ENCODE measurements at places on chromosomes 6 and 20.

- DNase-seq: no peak
These were observed 35.3 kb upstream of the APCDD1L start for GRCh38 chr20:58550275-58551059.

DNA sequence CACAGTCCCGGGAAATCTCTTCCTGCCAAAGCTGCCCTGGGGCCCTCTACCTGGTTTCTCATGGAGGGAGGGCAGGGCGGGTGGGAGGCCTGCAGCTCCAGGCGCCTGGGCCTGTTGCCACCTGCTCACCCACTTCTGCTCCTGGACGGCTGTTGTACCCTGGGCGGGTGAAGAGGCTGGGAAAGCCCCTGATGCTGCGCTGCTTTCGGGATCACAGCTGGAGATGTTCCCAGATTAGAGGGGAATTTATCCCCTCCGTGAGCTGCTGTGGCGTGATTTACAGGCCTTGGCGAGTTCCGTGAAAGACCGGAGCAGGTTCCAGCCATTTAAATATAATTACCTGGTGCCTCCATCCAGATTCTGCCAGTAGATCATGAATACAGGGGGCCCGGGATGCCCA, 12.3 kb upstream of the VSTM2L start:
- no peak for DNase-seq

DNA sequence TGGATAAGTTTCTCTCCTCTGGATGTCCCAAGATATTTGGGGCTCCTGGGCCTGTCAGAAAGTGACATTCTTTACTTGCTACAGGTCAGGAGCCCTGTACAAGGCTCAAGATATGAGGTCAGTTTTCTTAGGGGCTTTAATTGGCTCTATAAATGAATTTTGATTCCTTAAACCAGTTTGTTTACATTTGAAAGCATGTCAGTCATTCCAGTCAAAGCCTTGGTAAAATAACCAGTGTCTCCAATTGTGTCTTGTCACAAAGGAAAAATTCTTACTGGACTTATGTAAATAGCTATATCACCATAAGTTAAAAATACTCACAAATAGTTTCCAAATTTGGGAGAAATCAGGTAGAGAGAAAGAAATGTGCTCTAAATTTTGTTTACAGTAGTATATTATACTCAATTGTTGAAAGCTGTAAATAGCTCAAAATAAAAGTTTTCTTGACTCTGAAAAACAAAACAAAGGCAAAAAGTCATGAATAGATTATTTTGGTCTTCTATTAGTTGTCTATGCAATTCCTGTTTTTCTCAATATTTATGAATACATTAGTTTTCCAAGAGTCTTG, 22.9 kb downstream of the RNF182 start:
- DNase-seq: no peak

DNA sequence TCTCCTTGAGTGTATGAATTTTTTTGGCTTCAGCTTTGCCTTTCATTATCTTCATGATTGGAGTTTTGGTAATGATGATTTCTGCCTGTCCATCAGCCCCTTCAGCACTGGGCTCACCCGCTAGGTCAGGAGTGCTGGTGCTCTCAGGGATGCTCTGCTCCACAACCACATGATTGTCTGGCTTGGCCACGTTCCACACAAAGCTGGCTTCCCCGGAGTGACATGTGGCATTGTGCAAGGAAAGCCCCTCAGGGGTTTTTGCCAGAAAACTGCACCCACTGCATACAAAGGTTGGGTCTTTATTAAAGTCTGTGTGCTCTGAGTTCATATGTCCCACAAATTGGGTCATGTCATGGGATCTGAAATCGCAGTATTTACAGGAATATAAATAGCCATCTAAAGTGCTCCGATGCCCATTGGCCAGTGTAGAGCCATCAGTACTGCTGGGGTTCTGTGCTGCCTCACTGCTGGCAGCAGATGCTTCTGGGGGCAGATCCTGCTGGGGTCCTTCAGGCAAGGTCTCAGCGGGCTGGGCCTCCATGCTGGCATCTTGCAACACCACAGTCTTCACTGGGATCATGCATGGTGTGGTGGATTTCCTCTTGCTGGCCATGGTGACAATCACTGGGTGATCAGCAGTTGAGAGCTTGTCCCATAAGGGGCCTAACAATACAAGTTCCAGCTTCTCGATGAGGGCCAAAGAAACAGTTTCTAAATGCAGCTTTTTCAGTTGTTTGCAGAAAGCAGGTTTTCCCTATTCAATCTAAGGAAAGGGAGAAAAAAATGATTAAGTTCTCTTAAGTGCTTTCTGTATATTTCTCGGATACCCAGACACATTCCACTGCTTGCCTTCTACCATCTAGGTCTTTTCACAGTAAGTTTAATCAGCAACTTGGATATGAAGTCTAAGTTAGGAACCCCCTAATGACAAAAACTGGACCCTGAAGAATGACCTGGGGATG, 67.2 kb downstream of the PLCG1 start:
- no peak for DNase-seq

- no peak for DNase-seq
These were observed 115.9 kb downstream of the FYN start for GRCh38 chr6:111757342-111757741.

DNA sequence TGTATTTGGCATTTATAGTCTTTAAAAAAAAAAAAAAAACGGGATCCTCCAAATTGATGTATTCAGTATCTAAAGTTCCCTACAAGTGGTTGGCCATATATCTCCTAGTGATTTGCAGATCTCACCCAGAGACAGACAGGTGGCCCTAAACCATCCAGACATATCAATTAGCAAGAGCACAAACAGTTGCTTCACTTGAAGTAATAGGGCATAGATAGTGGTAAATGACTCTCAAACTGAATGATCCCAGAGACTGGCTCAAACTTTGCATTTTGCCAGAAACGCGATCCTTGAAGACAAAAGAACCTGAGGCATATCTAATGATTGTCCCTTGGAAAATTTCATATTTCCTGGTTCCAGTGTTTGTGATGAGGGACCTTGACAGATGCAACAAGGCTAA, 54.6 kb downstream of the HMGCLL1 start:
- DNase-seq: no peak

DNA sequence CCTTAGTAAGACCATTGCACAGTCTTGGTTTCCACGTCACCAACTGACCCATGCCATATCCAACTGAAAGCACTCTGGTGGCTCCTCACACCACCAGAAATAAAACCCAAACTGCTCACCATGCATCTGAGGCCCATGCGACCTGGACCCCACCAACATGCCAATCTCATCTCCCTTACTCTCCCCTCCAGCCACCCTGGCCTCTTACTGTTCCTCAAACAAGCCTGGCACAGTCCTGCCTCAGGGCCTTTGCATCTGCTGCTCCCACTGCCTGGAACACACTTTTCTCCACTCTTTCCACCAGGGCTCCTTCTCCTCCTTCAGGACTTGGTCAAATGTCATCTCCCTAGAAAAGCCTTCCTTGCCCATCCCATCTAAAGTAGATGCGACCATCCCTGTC, 8.7 kb downstream of the PREX1 start:
- DNase-seq: no peak

- DNase-seq: no peak
These were observed 109.0 kb downstream of the GJA10 start for GRCh38 chr6:90003069-90003795.

GRCh38 chr6:122894791-122895190, 101.2 kb upstream of the CLVS2 start:
- no peak for DNase-seq

- DNase-seq: no peak
These were observed 42.3 kb upstream of the GRIK2 start for GRCh38 chr6:101351173-101351572.

DNA sequence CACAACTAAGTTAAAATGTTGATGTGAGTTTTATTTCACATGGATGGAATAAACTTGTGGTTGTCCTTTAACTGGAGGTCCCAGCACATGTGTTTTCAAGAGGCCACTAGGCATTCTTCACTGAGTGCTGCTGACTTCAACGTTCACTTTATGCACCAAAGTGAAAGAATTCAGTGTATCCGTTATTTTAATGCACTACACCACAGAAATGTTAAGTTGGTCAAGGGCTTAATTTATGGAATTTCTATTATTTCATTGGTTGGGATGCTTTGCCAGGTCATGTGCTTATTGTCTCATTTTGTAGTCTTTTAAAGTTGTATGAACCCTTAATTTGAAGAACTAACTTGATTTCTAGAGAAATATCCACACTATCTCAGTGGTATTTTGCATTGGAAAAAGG, 106.4 kb downstream of the PPP1R14C start:
- no peak for DNase-seq

GRCh38 chr20:26315054-26315453, 618.4 kb upstream of the ZNF337 start:
- no peak for DNase-seq

- DNase-seq: no peak
These were observed 130.5 kb downstream of the CEBPB start for GRCh38 chr20:50320901-50321796.

- no peak for DNase-seq
These were observed 32.8 kb upstream of the HBS1L start for GRCh38 chr6:135087403-135087802.

DNA sequence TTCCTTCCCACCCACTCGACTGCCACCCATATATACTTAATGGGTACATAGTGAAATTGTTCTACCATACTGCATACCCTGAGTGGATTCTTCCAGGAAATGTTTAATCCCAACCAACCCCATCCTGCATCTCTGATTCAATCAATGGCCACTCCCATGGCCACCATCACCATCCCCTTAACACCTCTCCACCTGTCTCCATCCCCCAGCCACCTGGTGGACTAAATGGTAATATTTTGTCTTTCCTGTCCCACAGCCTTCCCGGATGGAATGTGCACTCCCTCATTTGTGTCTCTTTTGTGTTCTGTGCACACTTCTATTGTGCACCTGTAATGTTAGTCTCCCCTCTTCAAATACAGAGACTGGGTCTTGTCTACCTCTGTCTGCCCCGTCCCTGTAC, 259.9 kb downstream of the ALDH8A1 start:
- DNase-seq: no peak

GRCh38 chr6:110814102-110815014, 911 bp downstream of the CDK19 start:
- DNase-seq: peak; percentile 73

GRCh38 chr6:134061440-134061839, 9.0 kb upstream of the SLC2A12 start:
- no peak for DNase-seq

DNA sequence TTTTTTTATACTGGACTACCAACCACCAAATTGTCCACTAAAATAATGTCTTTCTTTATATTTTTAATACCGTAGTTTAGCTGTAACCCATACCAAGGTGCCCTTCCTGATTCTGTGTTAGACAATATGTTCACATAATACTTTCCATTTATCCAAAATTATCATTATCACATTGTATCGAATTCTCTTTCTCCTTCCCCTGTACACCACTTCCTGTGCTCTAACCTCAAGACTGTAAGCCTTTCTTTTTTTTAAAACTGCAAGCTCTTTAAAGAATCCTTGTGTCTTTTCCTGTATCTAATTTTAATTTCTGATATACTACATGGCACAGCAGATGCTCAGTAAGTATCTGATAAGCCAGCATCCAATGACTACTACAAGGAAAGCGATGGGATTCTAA, 917.5 kb downstream of the EYS start:
- DNase-seq: no peak

GRCh38 chr6:106387875-106388274, 27.4 kb downstream of the CRYBG1 start:
- DNase-seq: no peak

DNA sequence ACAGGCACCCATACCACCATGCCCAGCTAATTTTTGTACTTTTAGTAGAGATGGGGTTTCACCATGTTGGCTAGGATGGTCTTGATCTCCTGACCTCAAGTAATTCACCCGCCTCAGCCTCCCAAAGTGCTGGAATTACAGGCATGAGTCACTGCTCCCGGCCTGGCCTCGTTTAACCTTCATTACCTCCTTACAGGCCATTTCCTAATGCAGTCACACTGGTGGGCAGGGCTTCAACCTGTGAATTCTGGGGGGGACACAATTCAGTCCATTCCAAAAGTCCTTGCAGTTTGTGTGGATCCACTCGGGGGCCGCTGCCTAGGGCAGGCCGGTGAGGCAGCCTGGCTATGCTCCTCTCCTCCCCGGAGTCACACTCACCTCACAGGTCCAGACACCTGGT, 112.4 kb upstream of the SNX9 start:
- no peak for DNase-seq

- peak; percentile 37 for DNase-seq
These were observed 49.8 kb downstream of the KCTD20 start for GRCh38 chr6:36492621-36493020.

GRCh38 chr20:63172726-63173125, 43.2 kb downstream of the YTHDF1 start:
- DNase-seq: no peak

GRCh38 chr6:16514249-16514648, 247.0 kb downstream of the ATXN1 start:
- DNase-seq: peak; percentile 27

GRCh38 chr6:9417400-9417799, 982.1 kb upstream of the SLC35B3 start:
- DNase-seq: no peak

- DNase-seq: no peak
These were observed 63.5 kb upstream of the ASCC3 start for GRCh38 chr6:100944644-100945043.

DNA sequence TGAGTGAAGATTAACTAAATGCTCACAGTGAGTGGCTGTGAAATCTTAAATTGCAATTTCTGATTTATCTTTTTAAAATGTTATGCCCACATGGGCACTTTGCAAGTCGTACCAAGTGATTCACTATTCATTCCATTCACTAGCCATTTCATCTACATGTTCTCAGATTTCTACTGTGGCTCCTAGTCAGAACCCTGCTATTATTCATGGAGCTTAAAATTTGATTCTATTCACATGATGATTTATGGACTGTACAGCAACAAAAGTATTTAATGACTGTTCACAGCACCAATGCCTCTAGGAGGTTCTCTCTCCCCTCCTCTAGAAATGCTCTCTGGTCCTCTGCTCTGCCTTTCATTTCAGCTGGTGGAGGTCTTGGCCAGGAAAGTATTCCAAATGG, 133.5 kb upstream of the MAP3K7 start:
- DNase-seq: no peak

- no peak for DNase-seq
These were observed 44.8 kb upstream of the IYD start for GRCh38 chr6:150324044-150324443.

GRCh38 chr6:73671911-73672685, 18.3 kb upstream of the SLC17A5 start:
- DNase-seq: no peak

- no peak for DNase-seq
These were observed 103.3 kb downstream of the BACH2 start for GRCh38 chr6:90193359-90193758.
